ENCODE measurements at places on chromosomes 6 and 20.

- DNase-seq: no peak
Measured at GRCh38 chr20:38108438-38108985, 56.6 kb downstream of the TGM2 start.

GRCh38 chr20:53445321-53445731 is 148.3 kb downstream of the ZNF217 start:
- DNase-seq: no peak

DNA sequence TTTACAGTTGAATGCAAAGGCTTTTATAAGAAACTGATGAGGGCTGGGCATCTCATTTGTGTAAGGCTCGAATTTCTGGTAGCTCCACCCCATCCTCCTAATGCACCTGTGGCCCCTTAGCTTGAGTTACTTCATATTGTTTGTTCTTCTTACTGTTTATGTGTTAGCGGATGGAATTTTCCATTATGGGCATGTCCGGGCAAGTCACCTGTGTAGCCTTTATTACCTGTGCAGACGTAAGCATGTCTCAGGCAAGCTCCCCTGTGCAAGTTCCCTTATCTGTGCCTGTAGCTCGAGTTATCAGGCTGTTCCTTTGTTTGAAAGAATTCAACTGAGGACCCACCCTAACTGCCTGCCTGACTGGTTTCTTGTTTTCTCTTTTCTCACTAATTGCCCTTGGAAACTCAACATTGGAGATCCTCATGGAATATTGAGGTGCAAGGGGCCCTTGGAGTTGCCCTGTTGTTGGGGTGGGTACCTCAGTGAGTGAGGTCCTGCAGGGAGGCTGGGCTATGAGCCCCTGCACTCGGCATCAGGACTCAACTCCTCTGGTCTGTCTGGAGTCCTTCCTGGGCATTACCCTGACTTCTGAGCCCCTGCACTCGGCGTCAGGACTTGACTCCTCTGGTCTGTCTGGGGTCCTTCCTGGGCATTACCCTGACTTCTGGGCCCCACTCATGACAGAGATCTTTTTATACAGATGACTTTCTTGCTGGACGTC is 207.9 kb upstream of the SULF2 start:
- no peak for DNase-seq

DNA sequence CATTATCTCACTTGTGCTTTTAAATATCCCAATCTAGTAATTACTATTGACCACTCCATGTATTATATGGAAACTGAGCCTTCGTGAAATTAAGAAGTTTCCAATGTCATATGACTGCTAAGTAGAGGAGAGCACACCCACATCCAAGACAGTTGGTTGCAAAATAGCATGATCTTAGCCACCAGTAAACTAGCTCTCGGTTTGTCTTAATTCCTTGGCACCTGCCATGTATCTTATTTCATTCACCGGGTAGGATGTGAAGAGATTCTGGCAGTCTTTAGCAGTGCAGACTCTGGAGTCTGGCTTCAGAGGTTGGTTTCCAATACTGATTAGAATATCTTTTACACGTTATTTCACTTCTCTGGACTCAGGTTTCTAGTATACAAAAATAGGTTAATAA is 270.3 kb downstream of the LAMA2 start:
- DNase-seq: no peak

- DNase-seq: no peak
Measured at GRCh38 chr6:95227351-95227750, 350.0 kb upstream of the MANEA start.

GRCh38 chr20:33731693-33732165 is at the start of gene ZNF341:
TSS of gene ZNF341 (plus strand) at chr20:33731996. CDS start at chr20:33732022, 26 bp downstream.
- peak; percentile 96 for DNase-seq

DNA sequence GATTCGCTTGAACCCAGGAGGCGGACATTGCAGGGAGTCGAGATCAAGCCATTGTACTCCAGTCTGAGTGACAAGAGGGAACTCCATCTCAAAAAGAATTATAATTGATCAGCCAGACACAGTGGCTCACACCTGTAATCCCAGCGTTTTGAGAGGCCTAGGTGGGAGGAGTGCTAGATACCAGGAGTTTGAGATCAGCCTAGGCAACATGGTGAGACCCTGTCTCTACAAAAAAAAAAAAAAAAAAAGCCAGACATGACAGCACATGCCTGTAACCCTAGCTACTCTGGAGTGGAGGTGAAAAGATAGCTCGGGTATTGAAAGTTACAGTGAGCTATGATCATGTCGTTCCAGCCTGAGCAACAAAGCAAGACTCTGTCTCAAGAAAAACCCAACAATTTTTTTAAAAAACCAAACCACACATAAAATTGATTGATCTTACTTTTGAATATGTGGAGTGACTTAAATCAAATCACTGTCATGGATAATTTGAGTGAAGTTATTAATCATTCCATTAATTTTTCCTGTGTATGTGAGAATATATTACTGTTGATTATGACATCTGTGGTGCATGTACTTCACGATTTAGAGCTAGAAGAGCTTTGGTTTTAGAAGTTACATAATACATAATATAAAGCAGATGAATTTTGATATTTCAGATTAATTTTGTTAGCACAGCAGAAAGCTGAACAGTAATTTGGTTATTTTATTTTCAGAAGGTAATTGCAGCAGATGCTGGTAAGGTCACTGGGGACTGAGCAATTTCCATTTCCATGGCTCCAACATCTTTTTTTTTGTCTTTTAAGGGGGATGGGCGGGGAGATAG is 34.4 kb downstream of the NCOA7 start:
- no peak for DNase-seq

DNA sequence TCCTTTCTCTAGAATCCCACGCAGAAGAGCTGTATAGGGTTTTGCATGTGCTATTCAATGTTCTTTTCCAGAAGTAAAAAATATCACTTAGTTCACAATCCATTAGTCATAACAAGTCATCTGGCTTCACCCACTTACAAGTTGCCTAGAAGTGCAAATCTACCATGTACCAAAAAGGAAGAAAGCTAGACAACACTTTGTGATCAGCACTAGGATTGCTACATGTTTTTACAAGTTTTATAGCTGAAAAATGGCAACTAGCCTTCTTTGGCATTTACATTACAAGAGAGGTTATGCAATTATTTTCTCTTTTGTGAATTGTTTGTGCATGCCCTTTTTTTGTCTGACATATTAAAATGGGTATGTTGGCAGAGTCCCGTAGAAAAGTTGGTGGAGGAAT is 85.6 kb upstream of the PTPRK start:
- DNase-seq: no peak

GRCh38 chr6:12356983-12357972 is 67.1 kb downstream of the EDN1 start:
- no peak for DNase-seq

DNA sequence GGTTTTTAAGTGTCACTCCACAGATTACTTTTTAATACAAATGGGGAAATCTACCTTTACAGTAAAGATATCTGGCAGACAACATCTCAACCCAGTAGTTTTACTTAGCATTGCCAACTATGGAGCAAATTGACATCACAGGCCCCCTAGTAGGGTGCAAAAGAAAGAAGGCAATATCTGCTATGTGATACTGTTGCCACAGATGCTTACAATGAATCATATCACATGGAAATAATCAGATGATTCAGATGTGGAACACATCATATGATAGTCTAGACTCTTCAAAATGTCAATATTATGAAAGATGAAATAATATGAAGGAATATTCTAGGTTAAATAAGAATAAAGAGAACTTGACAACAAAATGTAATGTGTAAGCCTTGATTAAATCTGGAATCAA is 322.5 kb downstream of the BMP2 start:
- DNase-seq: no peak

DNA sequence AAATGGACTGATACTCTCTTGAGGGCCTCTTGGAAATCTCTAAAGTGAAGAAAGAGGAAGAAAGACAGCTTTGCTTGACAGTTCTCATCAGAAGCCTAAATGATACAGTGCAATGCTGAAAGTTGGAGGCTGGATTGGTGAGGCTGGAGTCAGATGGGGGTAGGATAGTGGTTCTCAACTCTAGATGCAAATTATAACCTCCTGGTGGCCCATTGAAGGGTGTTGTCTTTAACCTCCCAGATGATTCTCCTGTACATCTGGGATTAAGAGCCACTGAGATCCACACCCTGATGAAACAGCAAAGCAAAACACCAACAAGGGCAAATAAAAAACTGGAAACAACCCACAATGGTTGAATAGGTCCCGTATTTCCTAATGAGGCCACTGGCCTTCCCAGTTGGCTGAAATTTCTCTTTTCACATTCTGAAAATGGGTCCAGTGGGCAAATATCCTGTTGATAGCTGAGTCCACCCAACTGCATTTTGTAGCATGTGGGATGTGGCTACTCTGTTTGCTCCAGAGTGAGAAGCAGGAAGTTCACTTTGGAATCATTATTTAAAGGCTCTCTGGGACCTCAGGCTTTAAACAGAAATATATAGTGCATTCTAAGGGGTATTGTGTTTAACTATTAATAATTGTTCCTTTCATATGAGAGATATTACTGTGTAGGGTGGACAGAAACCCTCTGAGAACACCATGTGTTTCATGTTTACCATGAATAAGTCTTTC is 208.1 kb downstream of the SOX4 start:
- no peak for DNase-seq

- DNase-seq: no peak
Measured at GRCh38 chr20:753136-753535, 15.2 kb downstream of the SLC52A3 start.

GRCh38 chr6:145147981-145148749 is 587.2 kb downstream of the EPM2A start:
- no peak for DNase-seq

DNA sequence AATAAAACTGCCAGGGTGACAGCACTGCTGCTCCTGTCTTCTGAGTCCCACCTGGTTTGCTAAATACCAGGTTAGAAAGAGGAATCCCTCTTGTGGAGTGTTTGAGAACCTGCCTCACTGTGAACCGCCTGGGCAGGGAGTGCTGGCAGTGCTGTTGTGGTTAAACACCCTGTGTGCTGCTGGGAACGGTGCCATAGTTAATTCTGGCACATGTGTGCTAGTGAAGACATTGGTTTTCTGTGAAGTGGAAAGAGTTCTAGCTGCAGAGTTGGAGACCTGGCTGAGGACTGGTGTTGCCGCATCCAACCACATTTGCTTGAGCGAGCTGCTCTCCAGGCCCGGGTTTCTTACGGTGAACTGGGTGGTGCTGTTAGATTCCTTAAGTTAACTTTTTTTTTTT is 72.7 kb downstream of the IGF2R start:
- DNase-seq: no peak

DNA sequence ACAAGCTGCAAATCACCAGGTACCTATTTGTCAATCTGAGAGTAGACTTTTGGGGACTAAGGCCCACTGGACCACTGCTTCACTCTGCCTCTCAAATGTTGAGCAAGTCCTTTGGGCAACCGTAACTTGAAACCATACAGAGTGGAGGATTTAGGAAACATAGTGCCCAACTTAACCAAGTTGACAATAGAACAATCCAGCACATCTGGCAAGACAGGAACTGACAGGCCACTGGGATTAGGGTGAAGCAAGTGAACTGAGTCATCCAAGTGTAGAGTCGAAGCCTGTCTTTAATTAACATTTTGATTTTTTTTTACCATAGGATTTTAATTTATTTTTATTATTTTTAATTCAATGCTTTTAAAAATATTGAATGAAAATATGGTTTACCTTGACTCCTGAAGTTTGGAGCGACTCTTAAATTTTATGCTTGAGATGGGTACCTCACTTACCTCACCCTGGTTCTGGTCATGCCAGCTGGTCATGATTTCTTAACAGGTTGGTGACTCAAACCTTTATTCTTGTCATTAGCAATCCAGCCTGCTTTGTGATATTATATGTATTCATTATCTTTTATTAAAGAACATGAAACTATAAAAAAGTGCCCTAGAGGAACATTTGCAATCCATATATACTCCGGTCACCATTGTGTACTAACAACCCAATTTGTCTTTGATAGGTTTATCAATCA is 312.1 kb upstream of the DEFB112 start:
- DNase-seq: no peak

GRCh38 chr6:114342826-114343781 is at the start of gene HS3ST5:
TSS of gene HS3ST5 (minus strand) at chr6:114343023. CDS start at chr6:114062845, 280,178 bp downstream.
- peak; percentile 85 for DNase-seq

Data from NCI-H774 (cell line).